ENCODE measurements at places on chromosomes 5 and 9. TPM values are rescaled to one million over a fixed set of nuclear protein-coding genes. Genes with fewer than 3 reads are reported as not detected.

DNA sequence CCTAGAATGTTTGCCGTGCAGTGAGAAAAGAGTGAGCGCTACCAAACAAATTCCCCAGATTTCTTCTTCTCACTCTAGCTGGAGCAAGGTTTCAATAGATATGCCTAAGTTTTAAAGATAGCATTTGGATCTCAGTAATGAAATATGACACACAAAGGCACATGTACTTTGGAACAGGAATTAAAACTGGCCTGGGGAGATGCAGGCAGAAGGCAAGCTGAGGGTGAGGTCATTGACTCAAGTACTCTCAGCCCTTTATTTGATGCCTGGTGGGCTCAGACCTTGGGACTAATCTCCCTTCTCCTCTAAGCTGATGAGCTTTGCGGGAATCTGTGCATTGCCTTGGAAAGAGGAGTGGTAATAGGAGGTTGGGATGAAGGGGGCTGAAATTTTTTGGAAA is 323.3 kb upstream of the SLC30A5 start:
- DNase-seq, result peak; percentile 31

DNA sequence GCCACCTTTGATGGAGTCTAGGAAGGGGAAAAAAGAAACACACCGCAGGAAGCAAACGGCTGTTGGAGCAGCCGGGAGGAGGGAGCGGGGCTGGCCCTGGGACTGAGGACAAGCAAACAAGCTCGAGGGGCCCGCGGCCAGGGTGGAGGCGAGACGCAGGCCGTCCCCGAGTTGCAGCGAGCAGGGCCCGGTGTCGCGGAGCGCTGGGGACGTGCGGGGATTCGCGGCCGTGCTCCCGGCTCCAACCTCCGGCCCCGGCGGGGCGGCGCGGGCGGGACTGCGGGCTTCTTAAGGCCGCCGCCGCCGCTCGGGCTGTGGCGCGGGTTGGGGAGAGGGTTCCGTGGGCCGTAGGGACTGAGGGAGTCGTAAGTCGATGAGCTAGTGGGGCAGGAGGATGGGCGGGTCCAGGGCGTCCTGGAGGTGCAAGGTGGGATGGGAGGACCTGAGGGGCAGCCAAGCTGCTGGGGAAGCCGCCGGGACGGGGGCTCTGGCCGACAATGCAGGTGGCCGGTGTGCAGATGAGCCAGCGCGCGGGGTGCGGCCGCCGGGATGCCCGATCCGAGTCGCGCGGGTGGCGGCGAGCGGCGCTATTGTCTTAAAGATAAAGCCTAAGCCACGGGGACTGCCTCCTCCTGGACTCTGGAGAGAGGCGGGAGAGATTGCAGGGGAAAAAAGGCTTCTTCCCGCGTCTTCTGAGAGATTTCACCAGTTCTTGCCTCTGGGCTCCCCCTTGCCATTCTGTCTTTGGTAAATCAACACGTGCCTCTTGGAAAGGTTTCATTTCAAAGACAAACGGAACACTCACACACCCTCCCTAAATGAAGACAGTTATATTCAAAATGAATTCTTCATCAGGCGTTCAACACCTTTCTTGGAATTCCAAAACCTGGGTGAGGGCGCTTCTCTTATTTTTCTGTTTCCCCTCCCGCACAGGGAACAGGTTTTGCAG is 1.6 kb upstream of the HAPLN1 start:
- DNase-seq, result peak; percentile 92

LMAN2 gene
- 116 TPM for total RNA-seq

GRCh38 chr5:28190011-28190410 is 1151.6 kb upstream of the CDH9 start:
- no peak for DNase-seq

NUTM2F gene
- total RNA-seq, result 0.22 TPM
